Cerebellum (tissue), 4 donors: ENCODE measurements at places on chromosomes 4 and X.

DNA sequence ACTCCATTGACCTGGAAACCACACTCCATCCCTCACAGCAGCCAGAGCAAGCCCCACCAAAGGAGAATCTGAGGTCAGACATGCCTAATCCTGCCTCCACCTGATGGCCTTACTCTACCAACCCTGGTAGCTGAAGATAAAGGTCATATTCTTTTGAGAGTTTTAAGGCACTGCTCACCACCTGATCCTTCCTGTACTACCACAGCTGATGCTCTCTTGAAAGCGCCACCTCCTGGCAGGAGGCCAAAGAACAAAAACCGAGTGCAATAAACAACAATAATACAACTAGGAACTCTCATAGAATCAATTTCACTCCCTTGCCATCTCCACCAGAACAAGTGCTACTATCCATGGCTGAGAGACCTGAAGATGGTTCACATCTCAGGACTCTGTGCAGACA, 301.6 kb downstream of the NAF1 start:
- DNase-seq, result no peak

DNA sequence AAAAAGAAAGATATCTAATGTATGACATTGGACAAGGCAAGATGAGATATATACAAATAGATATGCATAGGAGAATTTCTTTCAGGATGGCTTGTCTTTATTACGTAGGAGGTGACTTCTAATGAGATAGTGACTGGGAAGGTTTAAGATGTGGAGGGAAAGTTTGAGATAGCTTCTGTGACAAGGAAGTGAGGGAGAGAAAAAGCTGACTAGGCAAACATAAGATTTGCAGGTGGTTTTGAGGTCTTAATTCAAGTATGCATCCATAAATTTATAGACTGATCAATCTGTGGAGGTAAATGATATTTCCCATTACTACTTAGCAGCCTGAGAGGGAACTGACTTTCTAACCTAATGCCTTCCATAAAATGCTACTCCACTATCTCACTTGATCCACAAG, 29.0 kb upstream of the MAGEB18 start:
- DNase-seq, result no peak

GRCh38 chr4:169241464-169241863, 29.3 kb downstream of the SH3RF1 start:
- no peak for DNase-seq

GRCh38 chr4:186161138-186161537, 30.2 kb upstream of the CYP4V2 start:
- no peak for DNase-seq

- no peak for DNase-seq
Measured at GRCh38 chr4:182263562-182263961, 20.4 kb downstream of the TENM3 start.

DNA sequence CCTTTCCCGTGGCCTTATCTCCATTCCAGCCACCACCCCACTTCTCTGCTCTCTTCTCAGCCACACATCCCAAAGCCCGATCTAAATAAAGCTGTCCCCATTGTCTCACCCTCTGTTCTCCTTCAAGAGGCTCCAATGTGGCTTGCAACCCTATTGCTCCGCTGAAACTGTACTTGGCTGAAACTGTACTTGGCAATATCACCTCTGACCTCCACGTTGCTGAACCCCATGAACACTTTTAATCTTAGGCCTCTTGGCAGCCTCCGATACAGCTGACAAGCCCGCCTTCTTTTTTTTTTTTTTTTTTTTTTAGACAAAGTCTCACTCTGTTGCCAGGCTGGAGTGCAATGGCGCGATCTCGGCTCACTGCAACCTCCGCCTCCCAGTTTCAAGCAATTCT, 12.1 kb downstream of the DCTD start:
- no peak for DNase-seq

DNA sequence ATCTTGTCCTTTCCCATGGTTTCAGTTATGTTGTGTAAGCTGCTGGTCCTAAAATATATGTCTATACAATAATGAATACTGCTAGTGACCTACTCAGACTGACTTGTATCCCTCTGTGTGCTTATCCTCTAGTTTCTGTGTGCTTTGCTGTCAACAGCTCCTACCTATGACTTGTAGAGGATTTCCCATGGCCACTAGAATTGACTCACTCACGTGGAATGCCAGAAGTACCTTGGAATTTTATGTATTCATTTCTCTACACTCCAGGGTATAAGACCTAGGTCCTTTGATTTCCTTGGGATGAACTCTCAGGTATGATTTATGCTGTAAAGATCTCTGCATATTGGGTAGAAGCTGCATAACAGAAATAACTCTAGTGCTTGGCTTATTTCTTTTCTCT, 279.9 kb upstream of the SLIT2 start:
- no peak for DNase-seq

GRCh38 chrX:105167233-105167632, 53.3 kb downstream of the TEX13A start:
- no peak for DNase-seq

DNA sequence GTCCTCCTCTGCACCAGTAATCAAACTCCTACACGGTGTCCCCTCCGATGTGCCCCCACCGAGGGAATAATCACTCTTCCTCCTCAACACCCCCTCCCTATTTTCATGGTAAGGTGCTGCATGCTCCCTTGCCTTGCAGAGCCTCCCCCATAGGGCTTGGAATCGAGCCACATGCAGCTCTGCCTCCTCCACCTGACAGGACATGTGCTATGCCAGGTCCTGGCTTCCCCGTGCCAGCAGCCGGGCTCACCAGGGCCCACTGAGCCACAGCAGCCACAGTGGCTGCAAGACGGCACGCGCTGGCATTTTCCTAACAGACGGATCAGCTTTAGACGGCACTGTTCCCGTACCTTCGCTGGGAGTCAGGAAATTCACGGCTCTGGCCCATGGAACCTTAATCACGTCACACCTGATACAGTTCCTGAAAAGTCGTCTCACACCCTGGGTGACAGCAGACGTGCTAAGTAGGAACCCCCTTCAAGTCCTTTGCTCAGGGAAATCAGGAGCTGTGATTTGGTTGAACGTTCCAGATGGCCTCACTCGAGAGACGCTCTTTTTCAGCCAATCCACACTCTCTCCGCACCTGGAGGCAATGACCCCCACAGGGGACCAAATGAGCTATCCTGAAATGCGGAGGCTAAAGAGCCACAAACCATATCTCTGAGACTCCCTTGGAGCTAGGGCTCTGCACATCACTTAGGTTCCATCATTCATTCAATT, 63.2 kb downstream of the JAKMIP1 start:
- DNase-seq, result no peak

- DNase-seq, result no peak
Measured at GRCh38 chr4:24278693-24279092, 305.7 kb downstream of the DHX15 start.

GRCh38 chr4:146179784-146180370, 4.4 kb downstream of the LSM6 start:
- DNase-seq, result no peak

GRCh38 chr4:143025081-143025704, 159.5 kb upstream of the USP38 start:
- DNase-seq, result no peak

- no peak for DNase-seq
Measured at GRCh38 chr4:158170691-158171561, 1.9 kb downstream of the GASK1B start.

DNA sequence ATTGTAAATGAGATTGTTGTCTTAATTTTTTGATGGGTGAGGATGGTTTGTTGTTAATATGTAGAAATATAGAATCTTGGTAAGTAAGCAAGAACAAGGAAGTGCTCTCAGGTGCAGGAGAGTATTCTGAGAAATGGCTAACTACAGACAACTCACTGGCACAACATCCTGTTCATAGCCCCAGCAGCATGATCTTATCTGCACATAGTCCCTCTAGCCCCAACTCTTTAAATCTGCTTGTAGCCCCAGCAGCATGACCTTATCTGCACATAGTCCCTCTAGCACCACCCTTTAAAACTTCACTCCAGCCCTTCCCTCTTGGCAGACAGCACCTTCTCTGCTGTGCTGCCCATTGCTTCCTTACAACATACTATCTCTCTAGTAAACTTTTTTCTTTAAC, 1957.1 kb upstream of the ADGRL3 start:
- no peak for DNase-seq

- no peak for DNase-seq
Measured at GRCh38 chrX:15903186-15903681, 48.6 kb upstream of the AP1S2 start.

- DNase-seq, result no peak
Measured at GRCh38 chrX:22063284-22063683, 31.2 kb downstream of the PHEX start.
